ENCODE measurements at places on chromosomes 4 and X. TPM values are rescaled to one million over a fixed set of nuclear protein-coding genes. Genes with fewer than 3 reads are reported as not detected.
A peak's percentile ranks its signal among the peaks of the same experiment; 100 is the strongest.

PRDM5 gene
- 96.6 TPM for total RNA-seq

CCDC110 gene
- total RNA-seq = not detected

DNA sequence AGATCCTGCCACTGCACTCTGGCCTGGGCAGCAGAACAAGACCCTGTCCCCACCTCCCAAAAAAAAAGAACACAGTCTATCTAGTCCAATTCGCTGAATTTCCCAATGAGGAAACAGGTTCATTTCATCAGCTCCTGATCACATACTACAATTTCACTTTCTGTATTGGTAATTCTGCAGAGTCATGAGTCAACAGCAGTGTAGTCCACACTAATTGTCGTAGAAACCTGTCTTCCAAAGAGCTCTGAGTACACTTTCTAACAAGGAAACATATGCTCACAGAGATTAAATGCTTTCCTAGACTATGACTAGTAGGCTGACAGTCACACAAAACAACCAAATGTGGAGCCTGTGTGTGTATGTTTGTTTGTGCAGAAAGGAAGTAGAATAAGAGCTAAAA lies 91.9 kb downstream of the GPC4 start:
- DNase-seq = no peak

- DNase-seq = no peak
These were observed 73.4 kb upstream of the MAGEB2 start for GRCh38 chrX:30141966-30142365.

GRCh38 chr4:127533028-127533700 lies 99.6 kb upstream of the INTU start:
- peak; percentile 77 for DNase-seq

DNA sequence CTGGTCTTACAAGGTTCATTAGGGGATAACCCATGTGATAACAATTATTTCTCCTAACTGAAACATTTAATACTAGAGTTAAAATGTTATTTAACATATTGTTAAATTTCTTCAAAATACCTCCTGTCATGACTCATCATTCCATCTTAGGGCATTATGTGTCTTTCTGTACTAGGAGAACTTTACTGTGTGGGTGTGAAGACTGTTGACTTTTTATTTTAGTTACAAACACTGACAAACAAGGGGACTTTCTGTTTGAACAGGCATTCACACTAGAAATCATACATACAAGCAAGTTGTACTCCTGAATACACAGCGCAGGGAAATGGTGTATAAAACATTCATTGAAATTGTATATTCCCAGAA lies 175.9 kb downstream of the FBXW7 start:
- no peak for DNase-seq

DNA sequence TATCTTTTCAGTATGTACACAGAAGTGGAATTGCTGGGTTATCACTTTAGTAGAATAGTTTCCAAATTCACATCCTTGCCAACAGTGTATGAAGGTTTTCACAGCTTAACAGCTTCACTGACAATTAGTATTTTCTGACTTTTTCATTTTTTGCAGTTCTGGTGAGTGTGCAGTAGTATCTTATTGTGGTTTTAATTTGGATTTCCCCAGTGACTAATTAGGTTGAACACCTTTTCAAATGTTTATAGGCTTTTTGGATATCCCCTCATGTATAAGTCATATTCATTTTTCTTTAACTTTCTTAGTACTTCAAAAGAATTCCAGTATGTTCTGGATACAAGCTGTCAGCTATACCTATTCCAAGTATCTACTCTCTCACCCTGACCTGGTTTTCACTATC lies 37.1 kb downstream of the BRCC3 start:
- DNase-seq = no peak

DNA sequence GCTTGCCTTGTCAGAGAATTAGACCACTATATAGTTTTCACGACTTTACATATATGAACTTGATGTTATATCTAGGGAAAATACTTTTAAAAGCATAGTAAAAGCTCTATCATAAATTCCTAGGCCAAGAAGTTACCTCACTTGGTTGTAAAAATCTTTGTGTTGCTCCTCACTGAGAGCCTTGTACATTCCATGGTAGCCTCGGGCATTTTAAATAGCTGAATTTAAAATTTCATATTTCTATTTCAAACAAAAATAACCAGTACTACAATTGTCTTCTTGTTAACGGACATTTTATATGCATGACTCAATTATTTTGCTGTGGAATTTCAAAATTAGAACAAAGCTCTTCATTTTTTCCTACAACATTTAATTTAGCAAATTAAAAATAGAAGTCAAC lies 107.6 kb downstream of the MID1 start:
- no peak for DNase-seq

- no peak for DNase-seq
These were observed 119.8 kb downstream of the DCK start for GRCh38 chr4:71113294-71113693.

DNA sequence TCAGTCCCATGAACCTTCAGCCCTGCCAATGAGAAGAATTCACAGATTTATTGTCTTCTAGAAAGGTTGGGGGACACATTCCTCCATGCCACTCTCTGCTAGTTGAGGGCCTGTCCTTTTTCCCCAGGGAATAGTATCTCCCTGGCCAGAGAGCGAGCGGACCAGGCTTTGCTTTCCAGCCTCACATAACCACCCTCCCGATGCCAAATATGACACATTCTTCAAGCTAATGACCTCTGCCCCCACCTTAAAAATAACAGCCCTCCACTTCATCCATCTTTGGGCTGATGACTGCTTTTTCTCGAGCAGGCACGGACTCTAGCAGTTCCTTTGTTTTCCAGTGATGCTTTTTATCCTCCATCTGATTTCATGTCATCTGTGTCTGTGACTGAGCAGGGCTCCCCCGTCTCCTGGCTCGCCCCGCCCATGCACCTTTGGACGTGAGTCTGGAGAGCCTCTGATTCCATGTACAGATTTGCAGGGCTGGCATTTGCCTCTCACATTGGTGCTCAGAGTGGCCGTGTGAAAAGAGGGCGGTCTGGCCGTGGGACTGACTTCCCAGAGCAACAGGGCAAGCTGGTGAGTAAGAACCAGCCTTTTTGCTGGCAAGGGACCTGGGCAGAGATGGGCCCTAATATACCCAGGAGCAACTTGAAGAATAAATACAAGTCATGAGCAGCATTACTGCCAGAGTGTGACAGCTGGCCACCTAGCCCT lies 279.8 kb downstream of the BCOR start:
- DNase-seq = no peak

GRCh38 chrX:45714866-45715265 lies 514.2 kb upstream of the DIPK2B start:
- no peak for DNase-seq

Measured in uterus (tissue), 4 donors.